Common myeloid progenitor, CD34-positive (primary cell): ENCODE measurements at places on chromosomes 5 and 9.

DNA sequence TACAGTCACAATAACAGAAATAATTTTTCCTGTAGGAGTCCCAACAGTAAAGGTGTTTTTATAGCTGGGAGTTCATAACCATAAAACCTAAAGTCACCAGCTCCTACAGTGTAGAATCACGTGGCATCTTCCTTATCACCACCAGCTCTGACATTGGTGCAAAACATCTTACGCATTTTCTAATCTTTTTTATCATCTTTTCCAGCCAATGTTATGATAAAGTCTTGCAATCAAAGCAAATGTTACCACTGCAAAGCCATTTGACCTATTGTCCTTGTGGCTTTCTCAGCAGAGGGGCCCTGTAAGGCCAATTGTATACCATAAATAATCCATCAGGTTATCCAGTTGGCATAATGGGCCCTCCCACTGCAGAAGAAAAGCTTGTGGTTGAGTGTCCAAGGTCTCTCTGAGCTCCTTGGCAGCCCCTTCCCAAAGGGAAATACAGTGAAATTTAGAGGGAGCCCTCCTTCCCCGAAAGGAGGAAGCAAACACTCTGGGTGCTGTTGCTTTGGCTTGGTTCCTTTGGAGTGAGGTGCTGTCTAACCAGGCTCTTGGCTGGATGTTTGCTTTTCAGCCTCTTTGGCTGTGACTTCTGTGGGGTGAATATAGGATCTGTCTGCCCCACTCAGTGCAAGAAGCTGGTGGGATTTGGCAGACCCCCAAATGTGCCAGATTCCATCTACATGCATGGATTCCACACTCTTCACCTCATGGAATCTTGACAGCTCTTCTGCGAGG lies 29.3 kb upstream of the CPEB4 start:
- DNase-seq = no peak

- DNase-seq = no peak
These were observed 67.5 kb downstream of the FANCC start for GRCh38 chr9:95249986-95250385.

DNA sequence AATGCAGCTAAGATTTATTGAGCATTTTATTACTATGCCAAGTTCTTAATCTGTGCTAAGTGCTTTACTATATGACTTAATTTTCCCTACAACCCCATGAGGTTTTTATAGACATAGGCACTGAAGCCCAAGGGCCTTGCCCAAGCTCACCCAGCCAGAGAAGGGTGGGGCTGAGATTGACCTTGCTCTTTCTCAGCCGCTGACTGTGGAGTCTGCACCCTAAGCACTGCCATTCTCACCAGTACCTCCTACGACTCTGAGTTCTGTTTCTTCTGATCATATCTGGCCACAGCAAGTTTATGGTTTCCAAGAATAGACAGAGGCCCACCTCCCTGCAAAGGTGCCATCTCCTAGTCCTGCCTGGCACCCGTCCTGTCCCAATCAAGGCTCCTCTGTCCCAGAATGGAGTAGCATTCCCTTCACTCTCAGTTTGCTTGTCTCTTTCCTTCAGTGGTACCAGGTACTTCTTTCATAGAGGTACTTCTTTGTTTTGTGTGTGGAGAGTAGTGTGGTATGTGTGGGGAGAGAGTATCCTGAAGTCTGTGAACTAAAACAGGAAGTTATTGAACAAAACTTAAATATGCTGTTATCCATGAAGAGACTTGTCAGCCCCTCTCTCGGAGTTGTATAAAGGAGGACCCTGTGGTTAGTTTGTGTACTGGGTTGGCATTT lies 42.6 kb downstream of the CSF1R start:
- peak; percentile 79 for DNase-seq

DNA sequence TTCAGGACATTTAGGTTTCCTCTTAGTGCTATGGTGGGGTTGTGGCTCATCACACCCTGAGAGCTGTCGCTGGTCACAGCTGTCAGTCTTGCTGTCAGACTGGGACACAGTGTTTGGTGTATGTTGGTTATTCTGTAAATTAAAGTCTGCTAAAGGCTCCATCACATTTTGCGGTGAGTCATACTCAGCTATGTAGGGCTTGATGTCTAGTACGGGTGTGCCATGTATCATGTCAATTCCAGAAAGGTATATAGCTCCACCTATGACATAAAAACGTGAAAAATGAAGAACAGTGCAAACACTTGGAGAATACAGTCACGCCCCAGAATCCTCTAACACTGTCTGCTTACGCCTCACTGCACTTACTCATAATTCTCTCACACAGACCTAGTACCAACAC lies 11.9 kb downstream of the TRMO start:
- DNase-seq = no peak

DNA sequence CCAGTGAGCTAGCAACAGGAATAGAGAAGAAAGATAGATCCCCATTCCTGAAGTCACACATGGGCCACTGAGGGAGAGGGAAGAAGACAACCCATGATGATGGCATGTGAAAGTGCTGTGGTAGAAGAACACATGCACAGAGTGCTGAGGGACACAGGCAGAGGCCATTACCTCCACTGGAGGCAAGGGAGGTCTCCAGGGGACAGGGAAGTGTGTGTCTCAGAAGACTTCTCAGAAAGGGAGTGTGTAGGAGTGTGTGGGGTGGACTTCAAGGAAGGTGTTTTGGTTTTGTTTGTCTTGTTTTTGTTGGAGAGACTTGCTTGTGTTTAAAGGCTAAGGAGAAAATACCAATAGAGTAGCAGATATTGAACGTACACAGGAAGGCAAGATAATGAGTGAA lies 77.0 kb upstream of the SMARCA2 start:
- no peak for DNase-seq

DNA sequence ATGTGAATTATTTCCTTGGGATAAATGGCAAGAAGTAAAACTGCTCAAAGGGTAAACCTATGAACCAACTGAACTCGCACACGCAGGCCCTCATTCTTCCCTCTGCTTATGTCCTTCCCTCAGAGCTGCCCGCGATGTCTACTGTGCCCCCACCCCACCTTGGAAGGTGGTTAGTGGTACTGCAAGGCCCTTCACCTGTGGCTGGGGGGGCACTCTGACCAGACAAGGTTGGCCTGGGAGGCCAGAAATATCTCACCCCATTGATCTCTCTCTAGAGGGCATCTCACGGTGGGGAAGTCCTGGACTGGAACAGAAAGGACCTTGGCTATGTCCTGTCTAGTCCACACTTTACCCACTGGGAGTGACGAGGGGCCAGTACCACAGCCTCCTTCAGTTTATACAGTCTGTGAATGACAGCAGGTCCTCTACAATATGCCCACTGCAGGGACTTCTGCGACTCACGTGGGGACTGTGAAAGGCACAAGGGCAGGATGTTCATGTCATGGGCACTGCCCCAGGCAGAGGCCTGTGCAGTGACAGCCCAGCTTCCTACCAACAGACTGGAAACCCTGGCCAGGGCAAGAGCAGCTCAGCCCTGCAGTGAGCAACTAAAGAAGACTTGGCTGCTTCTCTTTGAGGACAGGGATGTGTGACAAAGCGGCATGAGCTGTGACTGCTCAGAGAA lies 56.8 kb upstream of the SYNPO start:
- DNase-seq = no peak

DNA sequence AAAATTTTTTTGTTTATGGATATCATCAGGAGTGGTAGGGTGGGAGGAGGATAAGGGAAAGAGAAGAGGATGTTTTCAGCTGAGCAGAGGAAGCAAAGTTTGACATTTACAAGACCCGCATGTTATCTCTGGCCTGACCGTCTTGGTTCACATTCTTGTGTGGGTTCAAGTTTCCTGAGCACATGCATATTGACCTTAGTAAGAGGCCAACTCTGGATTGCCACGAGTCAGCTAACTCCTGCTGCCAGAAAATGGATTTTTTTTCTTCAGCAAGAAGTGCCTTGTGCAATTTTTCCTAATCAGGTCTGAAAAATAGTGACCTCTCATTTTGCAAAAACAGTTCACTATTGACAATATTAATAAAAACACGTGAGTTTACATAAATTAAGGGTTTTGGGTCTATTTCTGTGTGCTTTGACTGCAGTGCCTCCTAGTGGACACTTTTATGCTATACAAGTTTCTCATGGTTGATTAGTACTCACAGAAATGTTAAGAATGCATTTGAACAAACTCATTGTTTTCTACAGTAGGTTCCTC lies 27.1 kb upstream of the BASP1 start:
- DNase-seq = peak; percentile 83

GRCh38 chr5:167145841-167146240 lies 1145.6 kb upstream of the WWC1 start:
- no peak for DNase-seq

DNA sequence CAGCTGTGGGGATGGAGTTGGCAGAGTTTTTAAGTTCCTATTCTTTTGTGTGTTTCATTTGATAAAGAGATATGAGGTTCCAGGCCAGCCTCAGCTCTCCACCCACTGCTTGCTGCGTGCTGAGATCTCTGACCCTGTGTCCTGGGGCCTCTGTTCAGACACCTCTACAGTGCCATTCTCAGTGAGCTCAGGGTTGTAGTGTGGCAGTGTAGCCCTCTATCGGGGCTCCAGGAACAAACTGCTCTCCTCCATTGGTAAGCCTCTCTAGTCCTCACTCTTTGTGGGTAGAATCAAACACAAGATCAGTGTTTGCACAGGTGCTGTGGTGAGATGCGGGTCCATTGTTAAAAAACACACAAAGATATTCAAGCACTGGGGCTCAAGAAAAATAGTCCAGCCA lies 386.6 kb upstream of the RPS23 start:
- DNase-seq = no peak

- no peak for DNase-seq
These were observed 61.6 kb upstream of the GNE start for GRCh38 chr9:36319806-36320205.

DNA sequence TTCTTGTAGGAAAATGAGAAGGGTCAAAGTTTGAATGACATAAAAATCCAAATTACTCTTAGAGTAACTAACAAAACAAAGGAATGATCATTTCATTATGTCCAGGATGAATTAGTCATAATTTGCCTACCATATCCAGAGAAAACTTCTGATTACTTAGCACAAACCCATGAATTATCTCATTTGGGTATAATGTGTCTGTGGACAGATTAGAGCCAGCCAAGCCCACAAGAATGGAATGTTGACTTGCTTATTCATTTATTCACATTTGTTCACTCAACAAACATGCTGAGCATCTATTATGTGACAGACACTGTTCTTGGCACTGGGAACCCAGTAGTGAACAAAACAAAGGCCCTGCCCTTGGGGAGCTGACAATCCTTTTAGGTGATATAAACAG lies 87.4 kb downstream of the APBA1 start:
- no peak for DNase-seq

DNA sequence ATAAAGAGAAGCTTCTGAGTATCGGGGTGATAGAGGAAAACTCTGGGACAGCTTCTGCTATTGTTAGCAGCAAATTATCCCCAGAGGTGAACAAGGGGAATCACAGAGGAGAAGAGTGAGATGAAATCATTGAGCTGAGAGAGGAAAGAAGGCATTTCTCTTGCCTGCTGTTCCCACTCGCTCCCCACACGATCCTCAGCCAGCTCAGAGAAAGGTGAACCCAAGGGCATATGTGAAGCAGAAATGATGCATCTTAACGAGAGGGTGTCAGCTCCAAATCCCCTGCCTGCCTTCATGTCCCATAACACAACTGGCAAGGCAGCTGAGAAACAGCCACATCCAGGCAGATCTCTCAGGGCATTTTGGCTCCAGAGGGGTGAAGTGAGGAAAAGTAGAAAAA lies 111.6 kb downstream of the BRINP1 start:
- no peak for DNase-seq

- DNase-seq = no peak
These were observed 490.7 kb downstream of the CDH18 start for GRCh38 chr5:19497229-19497815.

DNA sequence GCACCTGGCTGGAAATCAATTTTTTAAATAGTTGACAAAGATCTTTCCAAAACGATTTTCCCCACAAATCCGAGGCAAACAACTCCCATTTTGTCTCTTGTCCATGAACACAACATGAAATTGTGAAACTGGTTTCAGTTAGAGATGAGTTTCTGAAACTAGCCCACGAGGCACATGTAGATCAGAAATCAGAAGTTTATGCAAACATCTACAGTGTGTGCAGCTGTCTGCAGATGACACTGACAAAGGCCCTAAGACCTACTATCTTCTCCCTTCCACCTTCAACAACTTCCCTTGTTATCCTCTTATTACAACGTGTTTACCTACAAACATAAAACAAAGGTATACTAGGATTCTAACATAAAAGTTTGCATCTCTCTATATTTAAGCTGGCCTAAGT lies 183.3 kb downstream of the DIRAS2 start:
- no peak for DNase-seq

GRCh38 chr9:33318781-33319180 lies 28.5 kb downstream of the NFX1 start:
- no peak for DNase-seq

GRCh38 chr5:80177236-80177635 lies 78.6 kb downstream of the SERINC5 start:
- DNase-seq = no peak

- no peak for DNase-seq
These were observed 443.4 kb upstream of the TRPC7 start for GRCh38 chr5:136808756-136809155.

DNA sequence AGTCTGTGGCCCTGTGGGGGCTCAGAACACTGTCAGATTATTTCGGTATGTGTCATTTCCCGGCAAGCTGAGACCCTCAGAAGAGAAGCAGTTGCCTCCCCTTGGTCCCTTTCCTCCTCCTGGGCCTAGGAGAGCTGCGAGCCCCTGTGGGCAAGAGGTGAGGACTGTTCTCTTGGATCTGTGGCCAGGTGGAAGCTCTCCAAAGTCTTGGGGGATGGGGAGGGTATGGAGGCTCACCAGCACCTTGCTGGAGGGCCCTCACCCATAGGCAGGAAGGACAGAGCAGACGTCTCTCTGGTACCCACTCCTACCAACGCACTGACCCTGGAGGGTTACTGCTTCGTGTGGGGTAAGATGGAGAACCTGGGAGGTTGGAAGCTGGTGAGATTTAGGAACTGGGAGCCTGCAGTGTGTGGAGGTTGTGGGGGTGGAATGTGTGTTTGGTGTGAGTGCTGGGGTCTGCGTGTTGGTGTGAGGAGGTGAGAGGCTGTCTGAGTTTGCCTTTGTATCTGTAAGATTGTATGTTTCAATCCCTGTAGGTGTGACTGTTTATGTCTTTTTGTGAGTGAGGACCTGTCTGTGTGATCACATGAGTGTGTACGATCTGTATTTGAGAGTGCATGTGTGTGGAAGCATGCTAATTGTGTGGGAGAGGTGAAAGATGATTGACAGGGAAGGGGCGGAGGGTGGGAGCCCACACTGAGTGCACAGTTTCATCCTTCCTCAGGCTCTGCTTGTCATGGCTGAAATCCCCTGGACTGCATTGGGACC lies 52.4 kb upstream of the PSD2 start:
- DNase-seq = no peak

GRCh38 chr9:136485049-136486045 lies 2.5 kb upstream of the SEC16A start:
- peak; percentile 73 for DNase-seq

- no peak for DNase-seq
These were observed 104.1 kb downstream of the STRBP start for GRCh38 chr9:123164285-123164684.
